ENCODE measurements at places on chromosomes 1 and 21.

GRCh38 chr1:10031461-10031860 lies 1.3 kb upstream of the UBE4B start:
- no peak for DNase-seq

GRCh38 chr1:61190618-61191432 lies 108.5 kb downstream of the NFIA start:
- no peak for DNase-seq

DNA sequence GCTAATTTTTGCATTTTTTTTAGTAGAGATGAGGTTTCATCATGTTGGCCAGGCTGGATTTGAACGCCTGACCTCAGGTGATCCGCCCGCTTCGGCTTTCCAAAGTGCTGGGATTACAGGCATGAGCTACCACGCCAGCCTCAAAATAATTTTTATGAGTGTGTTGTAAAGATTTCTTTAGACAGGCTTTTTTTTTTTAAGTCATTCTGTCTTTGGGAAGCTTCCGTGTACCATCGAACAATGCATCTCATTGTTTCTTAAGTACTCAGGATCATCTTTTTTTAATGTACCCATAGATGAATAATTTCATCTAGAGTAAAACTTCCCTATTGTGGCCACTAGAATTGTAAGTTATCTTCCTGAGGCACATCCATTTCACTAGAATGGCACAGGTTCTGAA lies 19.6 kb upstream of the SDC3 start:
- no peak for DNase-seq

- no peak for DNase-seq
Observed at GRCh38 chr1:156055281-156056048, 883 bp downstream of the LAMTOR2 start.

DNA sequence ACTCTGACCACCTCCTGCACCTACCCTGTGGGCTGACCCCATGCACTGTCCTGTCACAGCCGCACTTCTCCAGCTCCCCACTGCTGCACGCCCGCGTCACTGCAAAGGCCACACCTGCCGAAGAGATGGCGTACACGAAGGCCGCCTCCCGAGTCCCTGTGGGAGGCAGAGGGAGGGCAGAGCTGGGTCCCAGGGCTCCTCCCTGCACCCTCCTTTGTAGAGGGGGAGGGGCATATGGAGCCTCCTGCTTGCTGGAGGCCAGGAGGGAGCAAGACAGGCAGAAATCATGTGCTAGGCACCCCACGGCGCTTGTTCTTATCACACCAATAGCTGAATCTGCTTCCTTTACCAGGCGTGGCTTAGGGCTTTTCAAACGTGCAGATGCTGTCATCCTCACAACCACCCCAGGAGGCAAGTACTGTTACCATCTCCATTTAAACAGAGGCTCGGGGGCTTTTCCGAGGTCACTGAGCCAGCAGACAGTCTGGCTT lies 21.4 kb downstream of the WNT4 start:
- DNase-seq: no peak

DNA sequence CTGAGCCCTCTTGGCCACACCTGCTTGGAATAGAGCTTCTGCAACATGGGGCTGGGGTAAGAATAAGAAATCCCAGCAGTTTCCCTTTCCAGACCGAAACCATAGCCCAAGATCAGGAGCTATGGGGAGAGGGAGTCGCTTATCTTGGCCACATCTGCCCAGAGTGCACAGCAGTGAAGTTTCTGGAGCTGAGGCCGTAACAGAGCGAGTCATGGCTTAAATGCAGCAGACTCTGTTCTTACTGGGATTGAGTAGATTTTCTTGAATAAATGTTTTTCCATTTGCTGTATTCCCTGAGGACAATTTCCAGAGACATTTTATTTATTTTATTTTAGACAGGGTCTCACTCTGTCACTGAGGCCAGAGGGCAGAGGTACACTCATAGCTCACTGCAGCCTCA lies 33.5 kb downstream of the CFAP57 start:
- no peak for DNase-seq

- DNase-seq: peak; percentile 39
Observed at GRCh38 chr1:28668956-28669723, 556 bp downstream of the GMEB1 start.

GRCh38 chr1:235259133-235259778 lies 68.7 kb downstream of the ARID4B start:
- DNase-seq: no peak

DNA sequence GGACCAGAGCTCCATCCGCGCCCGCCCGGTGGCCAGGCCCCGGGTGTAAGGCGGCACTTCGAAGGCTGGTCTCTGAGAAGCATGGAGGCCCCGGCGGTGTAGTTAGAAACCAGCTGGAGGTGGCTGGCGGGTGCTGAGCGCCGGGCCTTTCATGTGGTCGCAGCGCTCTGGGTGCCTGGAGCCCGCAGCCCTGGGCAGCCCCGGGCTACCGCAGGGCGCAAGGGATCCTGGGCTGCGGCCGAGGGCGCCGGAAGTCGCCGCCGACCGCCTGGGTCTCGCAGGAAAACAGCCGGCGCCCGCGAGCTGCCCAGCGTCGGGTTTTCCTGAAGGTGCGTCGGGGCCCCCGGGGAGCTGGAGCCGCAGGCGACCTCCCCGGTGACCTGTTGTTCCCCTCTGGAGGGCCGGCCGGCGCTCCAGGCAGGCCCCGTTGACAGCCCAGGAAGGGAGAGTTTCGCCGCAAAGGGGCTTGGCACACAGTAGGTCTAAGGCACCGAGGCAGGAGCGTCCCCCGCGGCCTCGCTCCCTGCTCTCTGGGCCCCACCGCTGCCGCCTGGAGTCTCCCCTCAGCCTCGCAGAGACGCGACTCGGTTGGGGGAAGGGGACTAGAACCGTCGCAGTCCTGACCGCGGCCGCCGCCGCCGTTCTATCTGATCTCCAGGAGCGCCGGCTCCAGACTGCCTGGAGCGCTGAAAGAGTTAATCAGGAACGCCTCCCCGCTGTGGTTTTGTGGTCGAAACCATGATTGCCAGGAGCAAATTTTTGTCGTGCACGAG lies 2.7 kb downstream of the GRHL3 start:
- DNase-seq: peak; percentile 59

GRCh38 chr1:204513117-204513716 lies 3.0 kb upstream of the MDM4 start:
- DNase-seq: no peak

DNA sequence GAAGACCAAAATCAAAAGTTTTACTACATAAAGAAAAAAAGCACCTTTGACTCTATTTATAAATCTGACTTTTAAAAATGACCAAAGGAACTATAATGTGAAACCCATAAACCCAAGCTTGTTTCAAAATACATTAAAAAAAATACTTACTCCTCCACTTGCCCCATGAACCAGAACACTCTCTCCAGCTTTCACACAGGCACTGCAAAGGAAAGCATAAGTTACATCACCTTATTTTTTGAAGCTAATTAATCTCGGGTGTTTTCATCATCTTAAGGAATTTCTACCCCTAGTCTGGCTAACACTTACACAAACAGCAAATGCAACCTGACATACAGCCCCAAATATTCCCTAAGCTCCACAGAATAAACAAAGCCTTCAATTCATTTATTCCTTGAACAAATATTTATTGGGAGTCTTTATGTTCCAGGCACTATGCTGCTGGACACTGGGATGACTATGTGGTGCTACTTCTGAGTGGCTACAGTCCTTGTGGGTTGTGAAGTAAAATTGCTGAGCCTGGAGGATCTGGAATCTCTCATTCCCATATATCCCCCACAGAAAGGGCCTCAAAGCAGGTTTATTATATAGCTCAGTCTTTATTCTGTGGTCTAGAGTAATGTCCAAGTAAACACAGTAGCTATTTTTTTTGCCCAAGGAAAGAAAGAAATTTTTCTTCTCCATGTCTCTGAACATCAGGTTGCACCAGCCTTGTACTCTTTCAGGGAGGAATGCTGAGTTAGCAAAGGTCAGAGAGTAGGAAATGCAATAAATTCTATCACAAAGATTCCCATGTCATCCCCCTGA lies 18.2 kb downstream of the CRYZ start:
- DNase-seq: no peak

- no peak for DNase-seq
Observed at GRCh38 chr1:40036574-40036973, 4.0 kb upstream of the CAP1 start.

- no peak for DNase-seq
Observed at GRCh38 chr1:78227705-78228635, 182.2 kb downstream of the GIPC2 start.

- DNase-seq: no peak
Observed at GRCh38 chr1:28853093-28853742, 41.2 kb downstream of the OPRD1 start.

DNA sequence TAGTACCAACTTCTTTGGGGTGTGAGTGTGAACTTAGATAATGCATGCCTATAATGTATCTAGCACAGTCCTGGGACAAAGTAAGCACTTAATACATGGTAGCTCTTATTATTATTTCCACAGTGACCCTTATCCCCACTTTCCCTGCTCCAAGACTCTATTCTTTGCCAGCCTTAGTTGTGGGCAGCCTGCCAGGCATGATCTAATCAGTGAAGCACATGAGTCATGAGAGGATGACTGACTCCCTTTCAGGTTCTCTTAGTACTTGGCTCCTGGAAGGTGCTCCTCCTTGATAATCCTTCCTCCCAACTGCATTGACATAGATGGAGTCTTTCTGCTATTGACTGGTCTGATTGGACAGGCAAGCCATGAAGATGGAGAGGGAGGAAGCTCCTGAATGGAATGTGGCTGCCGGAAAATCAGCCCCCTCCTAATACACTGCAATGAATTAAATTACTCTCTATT lies 17.4 kb upstream of the GNG12 start:
- DNase-seq: no peak

- no peak for DNase-seq
Observed at GRCh38 chr1:227741166-227741870, 6.1 kb downstream of the SNAP47 start.

DNA sequence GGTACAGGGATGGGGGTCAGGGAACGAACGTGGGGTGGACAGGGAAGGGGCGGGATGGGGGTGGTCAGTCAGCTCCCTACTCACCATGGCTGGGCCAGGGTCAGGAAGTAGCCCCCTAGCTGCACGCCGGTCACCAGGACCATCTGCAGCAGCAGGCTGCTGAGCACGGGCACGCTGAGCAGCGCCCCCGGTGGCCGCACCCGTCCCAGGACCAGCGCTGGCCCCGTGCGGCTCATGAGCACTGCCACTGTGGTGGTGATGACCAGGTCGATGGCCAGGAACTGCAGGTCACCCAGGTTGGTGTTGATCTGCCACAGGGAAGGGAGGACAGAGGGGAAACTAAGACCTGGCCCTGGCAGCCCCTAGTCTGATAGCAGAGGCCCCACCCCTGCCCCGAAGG lies 6.5 kb upstream of the MFAP2 start:
- DNase-seq: no peak

- no peak for DNase-seq
Observed at GRCh38 chr1:43550598-43551246, 20.0 kb downstream of the PTPRF start.

DNA sequence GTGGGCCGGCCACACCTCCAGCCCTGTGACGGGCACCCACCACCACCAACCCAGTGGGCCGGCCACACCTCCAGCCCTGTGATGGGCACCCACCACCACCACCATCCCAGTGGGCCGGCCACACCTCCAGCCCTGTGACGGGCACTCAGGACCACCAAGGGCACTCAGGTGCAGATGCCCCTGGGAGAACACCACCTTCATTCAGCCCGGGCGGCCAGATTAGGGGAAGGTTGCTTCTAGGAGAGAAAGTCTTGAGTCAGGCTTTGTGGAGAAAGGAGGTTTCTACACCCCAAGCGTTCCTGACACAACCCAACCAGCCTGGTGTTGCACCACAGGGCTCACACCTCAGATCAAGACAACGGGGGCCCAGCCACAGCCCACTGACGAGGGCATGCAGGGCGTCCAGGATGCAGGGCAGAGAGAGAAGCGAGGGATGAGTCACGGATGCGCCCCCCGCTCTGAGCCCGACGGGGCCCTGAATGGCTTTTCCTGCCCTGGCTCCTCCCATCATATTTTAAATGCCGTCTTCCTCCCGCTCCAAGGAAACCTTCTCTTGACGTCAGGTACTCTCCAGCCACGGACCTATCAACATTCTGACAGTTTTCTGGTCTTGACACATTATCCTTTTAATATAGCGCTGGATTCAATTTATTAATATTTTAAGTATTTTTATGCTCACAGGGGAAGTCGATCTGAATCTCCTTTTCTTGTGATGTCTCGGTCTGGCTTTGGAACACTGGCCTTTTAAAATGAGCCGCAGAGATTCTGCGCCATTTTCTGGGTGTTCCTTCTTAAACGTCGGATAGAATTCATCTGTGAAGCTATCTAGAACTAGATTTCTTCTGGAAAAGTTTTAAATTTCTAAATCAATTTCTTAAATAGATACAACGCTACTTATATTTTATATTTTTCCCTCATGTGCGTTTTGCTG lies 631 bp upstream of the SPATC1L start:
- peak; percentile 58 for DNase-seq

GRCh38 chr21:38958940-38959691 lies 153.4 kb downstream of the ETS2 start:
- DNase-seq: no peak

DNA sequence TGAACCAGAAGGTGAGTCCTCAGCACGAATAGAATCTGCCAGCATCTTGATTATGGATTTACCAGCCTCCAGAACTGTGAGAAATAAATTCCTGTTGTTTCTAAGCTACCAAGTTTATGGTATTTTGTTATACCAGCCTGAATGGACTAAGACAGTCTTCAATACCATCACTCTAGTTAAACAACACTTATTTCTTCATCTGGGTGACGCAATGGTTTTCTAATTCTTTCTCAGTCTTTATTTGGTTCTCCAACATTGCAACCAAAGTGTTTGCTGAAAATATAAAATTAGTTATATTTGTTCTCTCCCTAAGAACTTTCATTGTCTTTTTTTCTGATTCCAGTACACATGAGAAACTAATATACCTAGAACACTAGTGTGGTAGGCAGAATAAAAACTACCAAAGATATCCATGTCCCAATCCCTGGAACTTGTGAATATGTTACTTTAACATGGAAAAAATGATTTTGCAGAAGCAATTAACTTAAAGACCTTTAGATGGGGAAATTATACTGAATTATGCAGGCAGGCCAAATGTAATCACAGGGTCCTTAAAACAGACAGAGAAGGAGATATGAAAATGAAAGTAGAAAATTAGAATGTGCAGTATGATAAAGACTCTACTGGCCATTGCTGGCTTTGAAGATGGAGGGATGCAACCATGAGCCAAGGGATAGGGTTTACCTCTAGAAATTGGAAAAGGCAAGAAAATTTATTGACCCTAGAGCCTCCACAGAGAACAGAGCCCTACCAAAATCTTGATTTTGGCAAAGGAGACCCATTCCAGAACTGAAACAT lies 1115.1 kb downstream of the PLA2G4A start:
- DNase-seq: no peak

All from stimulated activated CD4-positive, alpha-beta T cell treated with anti-CD3 and anti-CD28 coated beads, Interleukin-4, amount 100 ng/mL, for 4 hours (primary cell).